ENCODE measurements at places on chromosomes 12 and 14.

DNA sequence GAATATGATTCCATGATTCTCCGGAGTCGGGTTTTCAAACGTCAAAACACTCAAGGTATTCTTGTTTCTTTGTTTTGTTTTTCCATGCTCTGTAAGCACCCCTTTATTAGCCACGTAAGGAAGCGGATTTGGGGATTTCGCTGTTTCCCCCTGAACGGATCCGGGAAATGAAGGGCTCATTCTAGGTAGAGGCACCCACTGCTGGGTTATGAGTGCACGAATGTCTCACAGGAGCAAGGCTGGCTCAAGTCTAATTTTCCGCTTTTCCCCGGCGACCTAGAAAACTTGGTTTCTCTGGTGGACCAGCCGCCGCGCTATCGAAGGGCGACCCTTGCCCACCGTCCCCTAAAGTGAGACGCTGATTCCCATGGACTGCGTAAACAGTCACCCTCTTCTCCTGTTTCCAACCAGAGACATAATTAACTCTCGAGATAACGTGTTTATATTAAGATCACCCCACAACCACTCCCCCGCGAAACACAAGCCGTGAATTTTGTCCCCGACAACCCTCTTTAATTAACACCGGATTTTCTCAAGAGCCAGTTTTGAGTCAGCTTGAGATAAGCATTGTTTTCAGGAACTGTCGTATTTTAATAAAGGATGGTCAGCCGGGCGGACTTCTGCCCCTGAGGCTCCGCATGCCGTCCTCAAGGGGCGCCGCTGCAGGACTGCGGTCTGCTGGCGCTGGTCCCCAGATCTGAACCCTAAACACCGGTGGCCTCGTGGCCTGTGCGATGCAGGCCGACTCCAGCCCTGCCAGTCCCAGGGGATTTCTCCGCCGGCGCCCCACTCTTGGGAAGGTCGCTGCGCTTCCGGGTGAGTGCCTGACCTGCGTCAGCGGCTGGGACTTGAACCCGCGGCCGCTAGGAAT is 515 bp upstream of the ABCC9 start:
- no peak for DNase-seq

DNA sequence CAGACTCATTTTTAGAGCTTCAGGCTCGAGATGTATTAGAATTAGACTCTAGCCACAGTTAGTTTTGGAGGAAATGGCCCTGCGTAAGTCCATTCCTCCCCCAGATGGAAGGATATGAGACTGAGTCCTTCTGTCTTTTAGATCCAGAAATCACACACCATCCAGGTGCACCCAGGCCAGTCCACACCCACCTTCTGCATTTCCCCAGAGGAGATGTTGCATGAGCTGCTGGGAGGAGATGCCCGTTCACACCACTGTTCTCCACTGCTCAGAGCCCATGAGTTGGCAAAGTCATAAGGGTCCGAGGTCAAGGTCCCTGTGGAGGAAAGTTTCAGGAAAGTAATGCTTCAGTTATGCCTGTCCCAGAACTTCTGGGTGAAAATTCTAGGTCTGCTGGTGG is 29.2 kb downstream of the VWF start:
- DNase-seq, result no peak

DNA sequence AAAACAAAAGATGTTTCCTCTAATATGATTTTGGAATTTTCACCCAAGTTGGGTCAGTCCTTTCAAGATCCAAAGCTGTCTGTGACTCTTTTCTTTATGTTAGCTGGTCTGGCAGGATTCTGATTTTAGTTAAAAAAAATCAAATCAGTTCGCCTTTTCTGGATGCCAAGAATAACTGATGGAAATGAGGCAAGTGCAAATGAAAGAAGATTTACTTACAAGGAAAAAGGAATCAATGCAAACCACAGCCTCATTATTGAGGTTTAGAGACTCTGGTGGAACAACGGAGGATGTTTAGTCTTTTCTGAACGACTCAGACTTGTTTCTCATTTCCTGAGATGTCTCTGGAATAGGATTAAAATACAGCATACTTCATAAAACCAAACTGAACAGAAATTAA is 117.0 kb upstream of the DYRK2 start:
- no peak for DNase-seq

GRCh38 chr12:119200601-119201000 is 21.9 kb downstream of the HSPB8 start:
- DNase-seq, result no peak

DNA sequence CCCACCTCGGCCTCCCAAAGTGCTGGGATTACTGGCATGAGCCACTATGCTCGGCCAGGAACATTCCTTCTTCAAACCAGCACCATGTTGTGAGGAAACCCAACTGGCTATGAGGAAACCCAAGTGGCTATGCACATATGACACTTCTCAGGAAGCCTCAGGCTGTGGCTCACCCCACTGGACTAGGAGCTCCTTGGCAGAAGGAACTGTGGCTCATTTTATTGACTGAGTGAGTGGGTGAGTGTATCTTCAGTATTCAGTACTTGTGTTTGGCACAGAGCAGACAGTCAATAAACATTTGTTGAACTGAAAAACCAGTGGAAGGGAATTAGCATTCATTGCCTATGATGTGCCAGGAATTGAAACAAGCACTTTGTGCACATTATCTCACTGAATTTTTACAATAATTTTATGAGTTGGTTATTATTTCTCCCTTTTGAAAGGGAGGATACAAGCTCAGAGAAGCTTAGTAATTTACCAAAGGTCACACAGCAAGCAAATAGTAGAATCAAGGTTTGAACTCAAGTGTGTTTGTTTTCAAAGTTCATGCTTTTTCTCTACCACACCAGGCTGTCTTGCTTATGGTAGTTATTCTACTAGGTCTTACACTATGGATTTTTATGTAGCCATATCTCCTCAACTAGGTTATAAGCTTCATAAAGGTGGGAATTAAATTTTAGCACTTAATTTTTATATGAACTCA is 121.6 kb downstream of the VEZT start:
- no peak for DNase-seq

DNA sequence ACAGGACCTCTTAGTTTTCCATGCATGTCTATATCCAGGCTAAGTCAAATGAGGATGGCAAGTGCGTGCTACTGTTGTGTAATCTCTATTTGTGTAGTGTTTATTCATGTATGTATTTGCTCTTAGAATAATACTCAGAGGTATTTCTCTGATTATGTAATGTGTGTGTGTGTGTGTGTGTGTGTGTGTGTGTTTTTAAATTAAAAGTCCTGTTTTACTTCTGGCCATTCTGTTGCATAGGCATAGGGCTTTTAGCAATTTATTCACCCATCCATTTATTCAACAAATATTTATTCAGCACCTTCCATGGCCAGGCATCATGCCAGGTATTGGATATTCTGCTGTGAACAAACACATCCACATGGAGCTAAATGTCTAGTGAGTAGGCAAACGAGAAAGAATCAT is 63.5 kb downstream of the PELI2 start:
- DNase-seq, result no peak

GRCh38 chr12:119684711-119685369 is 16.9 kb downstream of the PRKAB1 start:
- no peak for DNase-seq

GRCh38 chr12:108613548-108613947 is 15.7 kb upstream of the TMEM119 start:
- DNase-seq, result no peak

DNA sequence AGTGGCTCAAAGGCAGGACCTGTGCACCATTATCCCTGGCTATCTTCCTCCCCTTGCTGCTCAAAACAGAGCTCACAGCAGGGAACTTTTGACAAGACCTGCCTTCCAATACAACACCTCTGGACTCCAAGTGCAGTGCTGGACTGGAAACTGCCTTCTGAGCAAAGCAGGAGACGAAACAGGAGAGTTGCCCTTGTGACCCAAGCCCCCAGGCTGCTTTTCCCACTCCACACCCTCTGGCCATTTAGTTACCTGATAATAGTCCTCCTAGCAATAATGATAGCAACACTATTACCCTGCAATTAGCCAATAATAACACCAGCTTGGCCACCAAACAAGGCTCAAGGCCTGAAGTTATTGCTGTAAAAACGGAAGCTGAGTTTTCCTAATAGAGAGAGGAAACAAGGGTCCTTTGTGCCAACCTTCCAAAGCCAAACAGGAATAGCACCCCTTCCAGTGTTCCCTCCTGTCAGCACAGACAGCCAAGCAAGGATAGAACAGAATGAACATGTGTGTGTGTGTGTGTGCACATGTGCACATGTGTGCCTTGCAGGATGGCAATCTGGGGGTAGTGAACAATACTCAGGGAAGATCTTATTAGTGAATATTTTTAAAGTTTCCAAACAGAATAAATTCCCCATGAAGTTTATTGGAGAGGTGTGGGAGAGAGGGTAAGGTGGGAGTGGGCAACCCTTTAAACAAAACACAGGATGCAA is 9.2 kb upstream of the KRT73 start:
- DNase-seq, result no peak

DNA sequence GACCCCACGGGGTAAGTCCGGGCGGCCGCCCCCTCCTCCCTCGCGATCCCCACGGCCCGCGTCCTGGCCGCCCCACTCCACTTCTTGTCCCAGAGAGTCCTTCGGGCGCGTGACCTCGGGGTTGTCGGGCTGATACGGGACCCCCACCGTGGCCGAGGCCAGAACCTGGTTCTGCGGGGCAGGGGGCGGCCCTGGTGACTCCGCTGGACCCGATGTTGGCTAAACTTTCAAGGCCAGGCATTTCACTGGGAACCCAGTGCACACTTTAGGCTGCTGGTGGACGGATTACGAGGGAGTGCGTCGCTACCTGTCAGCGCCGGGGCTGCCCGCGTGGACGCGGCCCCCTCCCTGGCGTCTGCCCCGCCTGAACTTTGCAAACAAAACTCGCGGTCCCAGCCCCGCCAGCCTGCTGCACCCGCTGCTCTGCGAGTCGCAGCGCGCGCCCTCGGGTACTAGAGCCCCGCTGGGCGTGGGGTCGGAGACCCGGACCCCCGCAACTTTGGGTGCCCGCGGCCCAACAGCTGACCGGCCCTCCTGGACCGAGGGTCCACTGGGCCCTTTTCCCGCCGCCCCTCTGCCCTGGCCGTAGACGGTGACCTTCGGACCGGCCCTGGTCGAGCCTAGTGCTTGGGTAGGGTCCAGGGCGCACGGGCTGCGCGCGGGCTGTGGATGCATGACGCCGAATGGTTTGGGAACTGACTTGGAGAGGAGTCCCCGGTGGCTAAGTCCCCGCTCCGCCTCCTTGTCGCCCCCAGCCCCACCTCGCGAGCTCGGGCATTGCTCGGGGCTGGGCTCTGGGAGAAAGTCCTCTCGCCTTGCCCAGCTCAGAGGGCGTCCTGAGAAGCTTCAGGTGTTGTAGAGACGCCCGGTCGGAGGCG is 624 bp downstream of the RIN3 start:
- no peak for DNase-seq

DNA sequence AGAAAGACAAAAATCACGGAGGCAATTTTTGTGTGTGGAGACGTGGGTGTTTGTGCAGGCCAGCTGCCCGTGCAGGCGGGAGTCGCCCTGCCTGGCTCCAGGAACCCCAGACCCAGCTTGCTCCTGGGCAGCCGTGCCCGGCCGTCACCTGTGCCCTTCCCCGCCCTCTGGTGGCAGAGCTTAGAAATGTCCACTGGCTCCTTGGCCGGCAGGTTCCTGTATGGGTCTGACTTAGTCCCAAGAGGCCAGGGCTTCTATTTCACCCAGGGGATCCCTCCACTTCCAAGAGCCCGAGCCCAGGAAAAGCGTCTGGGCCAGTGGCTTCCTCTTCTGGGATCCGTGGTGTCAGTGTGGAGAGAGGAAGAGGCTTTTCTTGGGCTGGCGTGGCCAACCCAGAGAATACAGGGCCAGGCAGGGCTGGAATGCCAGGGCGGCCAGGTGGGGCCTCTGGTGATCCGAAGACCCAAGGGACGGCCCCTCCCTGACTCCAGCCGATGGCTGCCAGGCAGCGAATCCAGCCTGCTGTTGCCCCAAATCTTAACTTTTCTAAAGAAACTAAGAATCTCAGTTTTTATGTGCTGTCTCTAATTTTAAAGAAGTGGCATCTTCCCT is 120.9 kb downstream of the TMEM132C start:
- DNase-seq, result no peak

DNA sequence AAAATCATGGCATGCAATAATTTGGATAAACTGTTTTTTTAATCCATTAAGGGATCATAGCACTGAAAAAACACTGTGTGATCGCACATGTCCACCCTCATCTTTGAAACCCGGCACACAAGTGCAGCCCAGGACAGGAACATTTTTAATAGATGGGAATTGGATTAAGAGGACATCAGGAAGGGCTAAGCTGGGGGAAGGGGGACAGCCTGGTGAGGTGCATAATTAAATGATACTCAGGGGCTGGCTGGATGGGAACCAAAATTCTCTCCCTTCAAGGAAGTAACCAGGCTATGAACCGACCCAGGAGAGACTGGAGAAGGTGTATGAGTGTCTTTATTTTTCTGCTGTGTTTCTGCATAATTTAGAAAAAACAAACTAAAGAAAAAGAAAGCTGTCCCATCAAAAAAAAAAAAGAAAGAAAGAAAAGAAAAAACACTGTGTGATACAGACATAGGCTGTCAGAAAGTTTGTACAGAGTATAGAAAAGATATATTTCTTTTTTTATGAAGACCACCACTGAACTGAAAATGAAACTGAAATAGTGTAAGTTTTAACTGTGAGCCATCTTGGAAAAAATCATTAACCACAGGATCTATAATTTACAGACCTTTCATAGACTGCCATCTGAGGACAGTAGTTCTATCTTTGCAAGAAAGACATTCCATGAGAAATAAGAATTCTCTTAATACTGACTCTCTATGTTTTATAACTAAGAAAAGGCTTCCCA is 75.1 kb upstream of the SLC38A4 start:
- no peak for DNase-seq

DNA sequence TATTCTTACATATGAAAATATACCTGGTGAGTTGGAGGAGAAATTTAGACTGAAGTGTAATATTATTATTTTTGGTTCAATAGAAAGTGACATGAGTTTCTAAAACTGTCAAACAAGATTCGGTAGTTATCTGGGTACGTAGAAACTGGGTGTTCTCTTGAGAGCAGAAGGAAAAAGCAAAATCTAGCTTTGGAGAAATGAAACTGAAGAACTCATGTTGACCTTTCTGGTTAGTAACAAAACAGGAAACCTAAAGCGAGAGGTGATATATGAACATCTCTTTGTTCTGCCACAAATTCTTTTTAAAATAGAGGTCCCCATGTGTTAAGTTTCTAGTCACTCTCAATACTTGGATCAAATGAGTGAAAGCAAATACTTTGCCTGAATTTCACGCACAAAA is 401.7 kb downstream of the TRHDE start:
- DNase-seq, result no peak

DNA sequence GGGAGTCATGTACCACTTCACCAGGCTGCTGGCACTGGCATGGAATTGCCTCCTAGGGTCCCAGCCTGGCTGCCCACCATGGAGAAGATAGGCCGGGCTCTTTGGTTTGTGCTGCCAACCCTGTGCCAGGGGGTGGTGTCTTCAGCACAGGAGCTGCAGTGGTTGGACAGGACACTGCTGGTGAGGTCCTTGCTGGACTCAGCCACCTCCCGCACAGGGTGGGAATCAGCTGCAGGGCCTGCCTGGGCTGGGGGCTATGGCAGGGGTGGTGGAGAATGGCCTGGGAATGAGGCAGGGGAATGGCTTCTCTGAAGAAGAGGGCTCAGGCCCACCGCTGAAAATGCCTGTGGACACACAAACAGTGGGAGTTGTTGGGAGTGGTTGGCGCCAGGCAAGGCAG is 70.6 kb upstream of the CAPRIN2 start:
- DNase-seq, result no peak

GRCh38 chr14:34465069-34465859 is 3.2 kb upstream of the SPTSSA start:
- DNase-seq, result no peak

All from activated T-cell treated with anti-CD3 and anti-CD28 coated beads for 24 hours (primary cell).